ENCODE measurements at places on chromosomes 12 and 14.

GRCh38 chr12:119060847-119061796 lies 79.8 kb downstream of the SRRM4 start:
- peak; percentile 0 for DNase-seq

- DNase-seq: no peak
Measured at GRCh38 chr14:94114589-94115057, 4.1 kb downstream of the IFI27 start.

DNA sequence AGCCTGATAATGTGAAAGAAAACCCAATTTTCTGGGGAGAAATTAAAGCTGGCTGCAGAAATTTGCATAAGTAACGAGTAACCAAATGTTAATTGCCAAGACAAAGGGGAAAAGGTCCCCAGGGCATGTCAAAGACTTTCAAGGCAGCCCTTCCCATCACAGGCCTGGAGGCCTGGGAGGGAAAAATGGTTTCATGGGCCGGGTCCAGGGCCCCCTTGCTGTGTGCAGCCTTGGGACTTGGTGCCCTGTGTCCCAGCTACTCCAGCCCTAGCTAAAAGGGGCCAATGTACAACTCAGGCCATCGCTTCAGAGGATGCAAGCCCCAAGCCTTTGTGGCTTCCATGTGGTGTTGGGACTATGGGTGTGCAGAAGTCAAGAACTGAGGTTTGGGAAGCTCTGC lies 96.5 kb downstream of the PPP1R12A start:
- no peak for DNase-seq

GRCh38 chr12:94110258-94110657 lies 38.1 kb upstream of the PLXNC1 start:
- no peak for DNase-seq

GRCh38 chr14:34596891-34597290 lies 33.1 kb downstream of the SNX6 start:
- DNase-seq: no peak

- no peak for DNase-seq
Measured at GRCh38 chr14:101624536-101624935, 63.2 kb downstream of the DIO3 start.

- no peak for DNase-seq
Measured at GRCh38 chr12:65879878-65880277, 55.6 kb downstream of the HMGA2 start.

DNA sequence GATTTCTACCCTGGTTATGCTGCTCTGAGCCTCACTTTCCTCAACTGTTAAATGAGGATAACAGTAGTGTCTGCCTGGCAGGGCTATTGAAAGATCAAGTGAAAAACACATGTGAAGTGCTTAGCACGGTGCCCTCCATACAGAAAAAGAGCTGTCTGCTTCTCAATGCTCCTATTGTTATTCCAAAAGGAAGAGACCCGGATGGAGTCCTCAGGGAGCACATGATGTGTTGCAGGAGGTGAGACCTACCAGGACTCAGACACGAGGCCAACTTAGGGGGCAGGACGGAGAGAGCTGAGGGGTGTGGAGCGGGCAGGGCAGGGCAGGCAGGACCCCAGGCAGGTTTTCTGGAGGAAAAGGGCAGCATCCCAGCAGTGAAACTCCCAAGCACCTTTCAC lies 8.9 kb downstream of the FAIM2 start:
- no peak for DNase-seq

DNA sequence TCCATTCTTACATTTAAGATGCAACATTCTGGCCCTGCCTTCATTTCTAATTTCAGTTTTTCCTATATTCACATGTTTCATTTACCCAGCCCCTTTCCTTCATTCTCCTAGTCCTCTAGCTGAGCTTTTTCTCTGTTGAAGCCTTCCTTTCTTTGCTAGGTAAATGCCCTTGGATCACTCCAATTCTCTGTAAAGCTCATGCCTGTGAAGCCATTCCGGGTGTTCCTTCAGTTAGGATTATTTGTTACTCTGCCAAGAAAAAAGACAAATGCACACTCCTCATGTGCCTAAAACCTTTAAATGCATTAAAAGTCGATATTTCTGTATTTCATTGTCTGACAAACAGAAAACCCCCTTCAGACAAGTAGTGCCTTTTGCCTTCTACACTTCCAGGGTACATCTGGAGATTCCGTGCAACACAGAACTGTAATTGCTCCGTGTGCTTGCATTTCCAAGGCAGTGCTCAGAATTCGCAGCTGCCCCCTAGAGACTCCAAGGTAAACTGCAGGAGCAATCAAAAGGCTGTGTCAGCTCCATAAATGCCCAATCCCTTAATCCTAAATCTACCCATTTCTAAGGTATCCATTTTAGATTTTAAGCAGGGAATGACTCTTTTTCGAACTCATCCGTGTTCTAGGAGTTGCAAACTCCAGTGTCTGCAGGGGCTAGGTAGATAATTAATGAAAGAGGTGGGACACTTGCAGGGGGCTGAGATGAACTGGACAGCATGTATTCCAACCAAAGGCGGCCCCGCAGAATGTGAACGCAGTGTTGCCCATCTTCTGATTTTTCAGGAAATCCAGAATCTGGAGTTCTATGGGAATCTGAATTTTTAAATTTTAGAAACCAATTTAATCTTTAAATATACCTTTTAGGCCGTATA lies 320.2 kb downstream of the GRIN2B start:
- no peak for DNase-seq

DNA sequence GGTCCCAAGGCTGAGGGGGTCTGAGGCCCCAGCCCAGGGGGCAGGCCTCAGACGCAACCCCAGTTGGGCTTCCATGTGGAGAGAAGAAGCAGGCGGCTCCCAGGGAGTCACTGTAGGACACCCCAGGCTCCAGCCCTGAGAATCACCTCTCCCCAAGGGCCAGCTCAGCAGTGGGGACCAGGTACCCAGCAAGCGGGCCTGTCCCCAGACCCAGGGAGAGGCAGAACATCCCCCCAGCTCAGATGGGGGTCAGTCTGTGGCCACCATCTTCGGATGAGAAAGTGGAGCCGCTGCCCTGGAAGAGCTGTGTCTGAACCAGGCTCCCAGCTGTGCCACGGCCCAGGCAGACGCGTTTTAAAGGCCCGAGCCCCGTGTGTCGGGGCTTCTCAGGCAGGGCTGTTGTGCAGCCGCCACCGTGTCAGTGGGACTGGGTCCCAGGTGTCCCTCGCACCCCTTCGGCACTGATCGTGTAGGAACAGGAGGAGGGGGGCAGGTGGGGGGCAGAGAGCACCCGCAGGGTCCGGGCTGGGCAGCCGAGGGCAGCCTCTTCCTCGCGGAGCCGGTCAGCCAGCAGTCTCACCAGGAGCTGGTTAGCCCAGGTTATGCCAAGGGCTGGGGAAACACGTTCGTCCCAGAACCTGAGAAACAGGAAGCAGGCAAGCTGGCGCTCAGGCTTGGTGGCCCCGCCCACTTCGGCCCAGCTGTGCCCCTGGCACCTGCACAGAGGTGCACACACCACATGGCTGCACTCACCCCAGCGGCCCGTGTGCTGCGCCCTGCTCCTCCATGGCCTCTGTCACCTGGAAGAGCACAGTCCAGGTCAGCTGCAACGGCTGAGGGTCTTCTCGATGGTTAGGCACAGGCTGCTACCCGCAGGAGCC lies 16.6 kb downstream of the XRCC3 start:
- DNase-seq: no peak

DNA sequence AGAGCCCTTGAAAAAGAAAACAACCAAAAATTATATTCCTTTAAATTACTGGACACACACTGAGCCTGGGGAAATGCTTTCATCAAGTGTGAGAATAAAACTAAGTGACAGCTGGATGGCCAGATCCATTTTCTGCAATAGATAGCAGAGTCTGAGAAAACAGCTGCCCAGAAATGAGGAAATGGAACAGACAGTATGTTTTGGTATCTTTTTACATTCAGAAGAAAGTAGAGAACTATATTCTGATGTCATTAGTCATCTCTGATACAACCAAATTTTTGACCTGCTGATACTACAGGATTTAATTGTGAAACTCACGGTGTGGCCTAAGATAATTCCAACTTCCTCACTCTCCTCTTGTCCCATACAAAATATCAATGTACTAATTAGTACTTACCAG lies 78.2 kb downstream of the HMGA2 start:
- DNase-seq: no peak

DNA sequence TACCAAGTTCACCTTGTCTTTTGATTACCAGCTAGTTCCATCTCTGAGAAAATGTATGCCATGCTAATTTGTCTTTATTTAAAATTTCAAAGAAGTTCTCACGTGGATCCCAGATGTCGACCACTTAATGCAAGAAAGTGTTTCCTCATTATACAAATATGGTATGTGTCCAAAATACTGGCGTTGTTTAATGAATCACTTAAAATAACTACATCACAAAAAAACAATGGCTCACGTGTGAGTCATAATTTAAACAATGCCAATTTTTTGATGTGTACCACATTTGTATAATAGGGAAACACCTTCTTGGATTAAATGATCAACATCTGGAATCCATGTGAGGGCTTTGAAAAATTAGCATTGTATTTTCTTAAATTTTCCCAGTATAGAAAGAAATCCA lies 40.8 kb downstream of the DBX2 start:
- no peak for DNase-seq

DNA sequence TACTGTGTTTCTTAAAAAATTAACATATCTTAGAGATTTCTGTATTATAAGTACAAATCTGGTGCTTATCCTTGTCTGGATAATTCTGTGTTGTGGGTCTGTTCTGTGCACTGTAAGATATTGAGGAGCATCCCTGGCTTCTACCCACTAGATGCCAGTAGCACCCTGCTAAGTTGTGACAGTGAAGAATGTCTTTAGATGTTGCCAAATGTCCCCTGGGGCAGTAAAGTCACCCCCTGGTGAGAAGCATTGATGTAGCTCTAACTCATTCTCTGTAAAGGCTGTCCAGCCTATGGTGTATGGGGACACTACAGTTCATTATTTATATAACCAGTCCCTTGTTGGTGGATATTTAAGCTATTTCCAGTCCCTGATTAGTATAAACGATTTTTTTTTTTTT lies 31.4 kb downstream of the MAP1LC3B2 start:
- DNase-seq: no peak

- no peak for DNase-seq
Measured at GRCh38 chr12:63911341-63911740, 66.8 kb downstream of the SRGAP1 start.

DNA sequence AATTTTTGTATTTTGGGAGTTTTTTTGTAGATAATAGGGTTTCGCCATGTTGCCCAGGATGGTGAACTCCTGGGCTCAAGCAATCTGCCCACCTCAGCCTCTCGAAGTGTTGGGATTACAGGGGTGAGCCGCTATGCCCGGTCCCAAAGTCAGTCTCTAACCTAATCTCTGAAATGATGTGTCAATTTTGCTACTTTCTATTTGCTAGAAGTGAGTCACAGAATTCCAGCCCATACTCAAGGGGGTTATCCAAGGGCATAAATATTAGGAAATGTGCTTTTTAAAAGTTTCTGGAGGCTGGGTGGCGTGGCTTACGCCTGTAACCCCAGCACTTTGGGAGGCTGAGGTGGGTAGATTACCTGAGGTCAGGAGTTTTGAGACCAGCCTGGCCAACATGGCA lies 40.5 kb downstream of the RESF1 start:
- no peak for DNase-seq

DNA sequence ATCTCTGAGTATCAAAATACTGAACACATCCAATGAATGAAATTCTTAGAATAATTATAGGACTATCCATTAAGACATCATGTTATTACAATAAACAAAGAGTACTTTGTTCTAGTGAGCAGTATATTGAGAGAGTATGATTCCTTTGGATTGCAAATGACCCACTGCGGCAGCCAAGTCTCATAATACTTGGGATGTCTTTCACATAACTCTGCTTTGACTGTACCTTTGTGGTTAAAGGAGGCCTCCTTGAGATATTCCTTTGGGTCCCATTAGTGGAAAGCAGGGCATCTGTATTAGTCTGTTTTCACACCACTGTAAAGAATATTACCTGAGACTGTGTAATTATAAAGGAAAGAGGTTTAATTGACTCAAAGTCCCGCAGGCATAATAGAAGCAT lies 593.8 kb downstream of the TRHDE start:
- DNase-seq: no peak

DNA sequence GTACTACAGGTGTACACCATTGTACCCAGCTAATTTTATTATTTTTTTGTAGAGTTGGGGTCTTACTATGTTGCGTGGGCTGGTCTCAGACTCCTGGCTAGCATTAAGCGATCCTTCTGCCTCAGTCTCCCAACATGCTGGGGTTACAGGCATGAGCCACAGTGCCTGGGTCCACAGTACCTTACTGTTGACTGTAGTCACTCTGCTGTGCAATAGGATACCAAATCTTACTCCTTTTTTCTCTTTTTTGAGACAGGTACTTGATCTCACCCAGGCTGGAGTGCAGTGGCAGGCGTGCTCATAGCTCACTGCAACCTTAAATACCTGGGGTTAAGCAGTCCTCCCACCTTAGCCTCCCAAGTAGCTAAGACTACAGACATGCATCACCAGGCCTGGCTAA lies 25.6 kb downstream of the PSMA6 start:
- DNase-seq: no peak

Measured in stimulated activated CD8-positive, alpha-beta memory T cell treated with anti-CD3 and anti-CD28 coated beads, Interleukin-4, amount 100 ng/mL, for 1 hour (primary cell).